ENCODE measurements at places on chromosomes 7 and 10. TPM values are rescaled to one million over a fixed set of nuclear protein-coding genes. Genes with fewer than 3 reads are reported as not detected.

The CBLL1 gene
- 38.2 TPM for total RNA-seq

The SPDYE8 gene
- total RNA-seq: not detected

- DNase-seq: no peak
Measured at GRCh38 chr7:42627101-42627500, 284.8 kb downstream of the C7orf25 start.

- DNase-seq: no peak
Measured at GRCh38 chr7:99013266-99014112, 130.4 kb downstream of the SMURF1 start.

The TMEM130 gene
- not detected for total RNA-seq

DNA sequence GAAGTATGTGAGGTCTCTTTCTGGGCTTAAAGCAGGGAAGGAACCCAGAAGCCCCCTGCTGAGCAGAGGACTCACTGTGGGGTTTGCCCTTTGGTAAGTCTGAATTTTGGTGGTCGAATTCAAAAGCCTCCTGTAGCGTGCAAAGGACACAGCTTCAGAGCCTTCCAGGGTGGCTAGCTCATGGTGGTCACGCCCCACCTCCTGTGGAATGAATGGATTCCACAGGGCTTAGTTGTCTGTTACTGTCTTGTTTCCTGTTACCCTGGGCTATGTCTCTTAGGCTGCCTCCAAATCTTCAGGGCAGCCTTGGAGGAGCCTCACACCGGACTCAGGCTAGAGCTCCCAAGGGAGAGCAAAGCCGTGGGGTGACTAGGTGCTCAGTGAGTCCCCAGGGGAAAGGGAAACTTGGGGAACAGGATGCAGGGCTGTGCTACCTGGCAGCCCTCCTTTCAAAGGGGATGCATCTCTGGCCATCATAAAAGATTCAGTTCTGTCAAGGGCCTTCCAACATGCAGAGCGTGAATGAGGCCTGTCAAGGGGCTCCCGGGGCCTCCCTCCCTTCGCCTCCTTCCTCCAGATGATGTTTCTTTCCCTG, 211.7 kb downstream of the CCSER2 start:
- no peak for DNase-seq

GRCh38 chr10:5806745-5807144, 6.5 kb downstream of the GDI2 start:
- DNase-seq: no peak

The COBL gene
- total RNA-seq: 74.3 TPM

DNA sequence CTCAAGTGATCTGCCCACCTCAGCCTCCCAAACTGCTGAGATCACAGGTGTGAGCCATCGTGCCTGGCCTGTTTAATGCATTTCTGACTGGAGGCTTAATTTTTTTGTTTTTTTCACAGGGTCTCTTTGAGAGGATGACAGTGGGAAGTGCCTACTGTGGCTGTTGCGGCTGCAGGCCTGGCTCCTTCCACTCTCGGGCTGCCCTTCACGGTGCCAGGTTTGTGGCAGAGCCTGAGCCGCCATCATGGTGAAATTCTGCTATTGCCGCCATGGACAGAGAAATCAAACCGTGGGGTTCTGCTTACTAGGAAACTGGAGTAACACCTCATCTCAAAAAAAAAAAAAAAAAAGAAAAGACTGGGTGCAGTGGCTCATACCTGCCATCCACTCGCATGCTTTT, 142.7 kb downstream of the CAMK1D start:
- no peak for DNase-seq

The AKR1D1 gene
- not detected for total RNA-seq

GRCh38 chr7:40716052-40716451, 581.2 kb downstream of the SUGCT start:
- no peak for DNase-seq

- no peak for DNase-seq
Measured at GRCh38 chr7:142303650-142304049, 45.8 kb upstream of the PRSS58 start.

GRCh38 chr10:74165530-74165901, 14.5 kb downstream of the ADK start:
- no peak for DNase-seq

The NUTM2E gene
- 0.27 TPM for total RNA-seq

GRCh38 chr7:16880554-16880953, 1.2 kb downstream of the AGR3 start:
- peak; percentile 44 for DNase-seq

DNA sequence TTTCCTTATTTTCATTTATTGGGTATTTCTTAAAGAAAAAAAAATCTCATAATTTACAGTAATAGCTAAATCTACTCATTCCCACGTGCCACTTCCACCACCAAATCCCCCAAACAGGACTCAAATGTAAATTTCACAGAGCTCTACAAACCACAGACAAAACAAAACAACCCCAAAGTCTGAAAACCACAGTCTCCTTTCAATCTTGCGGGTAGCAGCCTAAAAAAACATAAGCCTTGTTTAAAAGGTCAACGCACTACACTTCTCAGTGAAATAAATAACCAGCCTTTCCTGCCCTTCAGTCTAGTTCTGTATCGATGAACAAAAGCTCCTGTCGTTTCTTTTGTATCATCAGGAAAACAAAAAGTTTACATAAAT, 121.8 kb upstream of the AFAP1L2 start:
- no peak for DNase-seq

DNA sequence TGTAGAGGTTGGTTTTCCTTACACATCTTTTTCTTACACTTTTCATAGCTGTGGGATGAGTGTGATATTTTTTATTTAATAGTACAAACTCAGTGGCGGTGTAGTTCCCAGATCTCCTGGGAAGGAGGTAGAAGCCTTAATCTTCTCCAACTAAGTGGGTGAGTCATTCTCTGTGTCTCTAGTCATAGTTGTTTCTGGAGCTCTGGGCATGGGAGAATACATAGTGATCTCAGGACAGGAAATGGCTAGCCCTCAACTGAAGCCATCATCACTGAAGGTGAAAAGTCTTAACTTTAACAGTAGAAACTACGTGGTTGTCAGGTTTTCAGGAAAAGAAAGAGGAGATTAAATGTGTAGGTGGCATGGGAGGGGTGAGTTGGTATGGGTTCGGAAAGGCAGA, 319.4 kb upstream of the FZD8 start:
- no peak for DNase-seq

The ASIC3 gene
- 3.4 TPM for total RNA-seq

The JAKMIP3 gene
- total RNA-seq: 0.14 TPM

GRCh38 chr10:79022565-79023230, 46.1 kb upstream of the ZMIZ1 start:
- DNase-seq: peak; percentile 28

- peak; percentile 63 for DNase-seq
Measured at GRCh38 chr7:112898432-112899290, 108.5 kb upstream of the TMEM168 start.

The TBRG4 gene
- total RNA-seq: 110 TPM

The BTBD16 gene
- not detected for total RNA-seq

The GPR26 gene
- not detected for total RNA-seq

The TFEC gene
- 6.8 TPM for total RNA-seq

- no peak for DNase-seq
Measured at GRCh38 chr10:10208196-10208595, 809.5 kb upstream of the CELF2 start.

DNA sequence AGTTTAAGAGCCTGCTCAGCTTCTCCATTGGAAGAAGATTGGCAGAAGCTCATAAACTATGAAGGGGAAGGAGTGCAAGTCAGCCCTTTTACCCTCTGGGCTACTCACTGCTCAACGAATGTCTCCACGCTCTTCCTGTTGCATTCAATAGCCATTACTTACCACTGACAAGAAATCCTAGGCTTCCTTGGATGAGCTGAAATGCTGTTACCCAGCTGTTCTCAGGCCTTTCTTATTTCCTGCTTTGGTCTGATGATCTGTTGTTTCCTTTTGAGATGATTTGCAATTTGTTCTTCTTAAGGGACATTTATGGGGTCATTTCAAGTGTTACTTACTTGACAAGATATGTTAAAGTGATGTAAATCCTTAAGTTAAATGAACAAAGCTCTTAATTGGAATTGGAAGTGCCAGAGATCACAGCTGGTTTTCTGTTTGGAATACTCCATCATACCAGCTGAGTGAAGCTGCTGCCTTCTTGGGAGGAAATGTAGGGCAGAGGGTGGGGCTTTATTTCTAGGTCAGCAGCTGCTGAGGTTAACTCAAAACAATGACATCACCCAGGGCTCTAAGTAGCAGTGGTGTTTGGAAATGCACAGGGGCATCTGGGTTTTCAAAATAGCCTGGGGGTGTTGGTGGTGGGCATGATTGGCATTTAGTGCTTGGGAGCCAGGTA, 170.0 kb downstream of the PRKCQ start:
- peak; percentile 36 for DNase-seq

The GUSB gene
- 48.3 TPM for total RNA-seq

DNA sequence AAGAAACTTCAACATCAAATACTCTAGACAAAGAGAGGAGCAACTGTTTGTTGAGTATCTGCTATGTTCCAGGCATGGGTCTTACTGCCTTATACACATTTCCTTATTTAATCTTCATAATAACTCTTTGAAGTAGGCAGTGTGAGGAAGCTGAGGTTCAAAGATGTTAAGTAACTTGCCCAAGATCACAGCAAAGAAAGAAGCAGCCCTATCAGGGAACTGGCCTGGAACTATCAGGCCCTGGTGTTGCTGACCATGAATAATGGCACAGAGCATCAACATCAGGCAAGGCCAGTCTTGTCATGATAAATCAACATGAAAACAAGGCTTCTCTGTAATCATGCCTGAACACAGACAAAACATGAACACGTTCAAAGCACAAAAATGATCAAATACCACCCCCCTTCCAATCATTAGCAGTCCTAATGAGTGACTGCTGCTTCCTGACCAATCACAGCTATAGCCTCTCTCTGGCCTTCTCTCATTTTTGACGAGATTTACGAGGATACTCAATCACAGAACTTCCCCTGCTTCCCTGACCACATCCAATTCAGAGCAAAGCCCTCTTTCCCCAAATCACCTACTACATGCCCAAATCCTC, 2.3 kb downstream of the GSDME start:
- DNase-seq: no peak

- no peak for DNase-seq
Measured at GRCh38 chr10:6023661-6024333, 38.4 kb downstream of the IL2RA start.
